ENCODE measurements at places on chromosomes 1 and 21.

DNA sequence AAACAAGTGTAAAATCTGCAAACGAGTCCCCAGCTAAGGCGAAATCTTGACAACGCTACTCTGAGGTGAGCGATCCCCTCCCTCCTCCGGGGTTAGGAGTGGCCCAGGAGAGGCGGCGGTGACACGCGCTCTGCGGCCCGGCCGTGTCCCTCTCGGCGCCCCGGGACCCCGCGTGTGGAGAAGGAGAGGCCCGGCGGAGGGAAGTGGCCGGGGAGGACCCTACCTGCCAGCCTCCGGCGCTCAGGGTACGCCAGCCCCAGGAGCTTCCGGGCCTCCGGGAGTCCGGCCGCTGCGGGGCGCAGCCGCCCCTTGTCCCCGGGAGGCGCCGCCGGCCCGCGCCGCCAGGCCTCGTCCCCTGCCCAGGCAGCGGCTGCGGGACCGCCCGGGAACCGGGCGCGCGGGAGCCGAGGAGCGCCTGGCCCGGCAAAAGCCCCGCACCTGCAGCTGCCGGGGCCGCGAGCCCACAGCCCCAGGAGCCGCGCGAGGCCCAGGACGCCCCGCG, 543 bp downstream of the ABCB10 start:
- no peak for DNase-seq

DNA sequence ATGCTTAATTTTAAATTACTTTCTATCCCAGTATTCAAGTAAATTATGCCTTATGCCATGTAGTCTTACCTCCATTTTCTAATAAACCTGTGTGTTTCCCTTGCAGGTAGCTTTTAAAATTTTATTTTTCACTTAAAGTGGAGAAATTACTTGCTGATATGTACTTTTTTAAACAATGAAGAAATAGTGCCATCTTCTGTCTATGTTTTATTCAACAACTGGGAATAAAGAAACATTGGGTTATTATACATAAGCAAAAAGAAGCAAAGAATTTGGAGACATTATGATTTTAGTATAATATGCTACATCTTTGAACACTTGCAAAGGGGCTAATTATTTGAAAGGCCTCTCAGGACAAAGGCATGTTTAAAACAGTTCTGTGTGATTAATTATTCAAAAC, 1912.9 kb downstream of the MRPL39 start:
- DNase-seq, result no peak

GRCh38 chr1:228017356-228018124, 10.7 kb downstream of the WNT3A start:
- no peak for DNase-seq

GRCh38 chr1:201999625-202000238, 10.7 kb upstream of the ELF3 start:
- peak; percentile 57 for DNase-seq

DNA sequence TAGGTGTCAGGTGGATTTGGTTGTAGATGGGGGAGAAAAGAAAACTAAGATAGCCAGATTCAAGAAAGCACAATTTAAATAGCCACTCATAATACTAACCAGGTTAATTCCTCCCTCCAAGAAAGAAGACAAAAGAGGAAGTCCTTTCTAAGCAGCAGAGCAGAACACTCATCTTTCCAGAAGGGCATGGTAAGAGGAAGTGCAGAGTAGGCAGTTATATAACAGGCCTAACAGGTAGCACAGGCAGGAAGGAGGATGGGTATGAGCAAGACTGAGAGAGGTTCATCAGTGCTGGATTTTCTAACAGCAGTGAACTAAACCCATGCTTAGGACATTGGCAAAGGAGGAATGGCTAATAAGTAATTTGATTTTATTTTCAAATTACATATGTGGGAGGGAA, 517.5 kb downstream of the PLPP3 start:
- DNase-seq, result peak; percentile 84

GRCh38 chr21:36973986-36974850, 7.7 kb upstream of the HLCS start:
- peak; percentile 79 for DNase-seq
